ENCODE measurements at places on chromosomes 7 and 10. TPM values are rescaled to one million over a fixed set of nuclear protein-coding genes. Genes with fewer than 3 reads are reported as not detected.

AMPH gene
- not detected for total RNA-seq

HOXA13 gene
- total RNA-seq = 2.2 TPM

ENTPD1 gene
- 0.05 TPM for total RNA-seq

SFR1 gene
- total RNA-seq = 20.6 TPM

All from A549 treated with DMSO at 1 μM for 4 hours (cell line).